ENCODE measurements at places on chromosomes 16 and 17.

DNA sequence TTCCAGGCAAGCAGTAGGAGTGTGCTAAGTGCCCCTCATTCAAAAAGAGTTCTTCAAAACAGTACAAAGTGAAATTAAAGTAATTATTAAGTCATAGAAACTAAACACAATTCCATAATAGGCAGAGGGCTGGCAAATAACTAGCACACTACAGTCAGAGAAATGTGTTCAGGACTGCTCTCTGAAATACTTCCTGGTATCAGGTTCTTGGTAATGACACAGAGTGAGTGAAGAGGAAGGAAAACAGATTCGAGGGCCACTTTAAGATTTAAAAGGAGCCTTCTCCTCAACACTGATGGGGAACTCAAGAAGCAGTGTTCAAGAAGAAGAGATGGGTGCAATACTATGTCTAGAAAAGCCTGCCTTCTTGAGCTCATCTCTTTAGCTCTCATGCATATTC, 139.2 kb downstream of the TOX3 start:
- no peak for DNase-seq

DNA sequence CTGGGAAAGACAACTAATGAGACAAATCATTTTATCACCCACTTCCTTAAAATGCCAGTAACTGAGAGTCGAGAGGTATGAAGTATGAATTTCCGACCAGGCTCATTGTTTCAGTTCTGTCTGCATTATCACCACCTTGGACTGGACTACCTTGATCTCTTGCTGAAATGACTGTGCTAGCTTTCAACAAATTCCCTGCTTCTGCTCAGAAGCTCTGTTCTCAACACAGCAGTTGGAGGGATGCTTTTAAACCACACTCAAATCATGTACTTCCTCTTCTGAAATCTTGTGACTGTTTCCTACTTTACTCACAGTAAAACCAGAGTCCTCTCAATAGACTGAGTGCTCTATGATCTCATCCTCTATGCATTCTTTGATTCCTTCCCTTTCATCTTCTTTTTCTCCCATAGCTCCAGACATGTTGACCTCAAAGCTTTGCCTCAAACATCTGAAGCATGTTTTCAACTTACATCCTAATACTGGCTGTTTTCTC, 195.8 kb downstream of the KCNJ2 start:
- no peak for DNase-seq

- DNase-seq, result no peak
Measured at GRCh38 chr17:17628388-17629008, 37.0 kb upstream of the PEMT start.

DNA sequence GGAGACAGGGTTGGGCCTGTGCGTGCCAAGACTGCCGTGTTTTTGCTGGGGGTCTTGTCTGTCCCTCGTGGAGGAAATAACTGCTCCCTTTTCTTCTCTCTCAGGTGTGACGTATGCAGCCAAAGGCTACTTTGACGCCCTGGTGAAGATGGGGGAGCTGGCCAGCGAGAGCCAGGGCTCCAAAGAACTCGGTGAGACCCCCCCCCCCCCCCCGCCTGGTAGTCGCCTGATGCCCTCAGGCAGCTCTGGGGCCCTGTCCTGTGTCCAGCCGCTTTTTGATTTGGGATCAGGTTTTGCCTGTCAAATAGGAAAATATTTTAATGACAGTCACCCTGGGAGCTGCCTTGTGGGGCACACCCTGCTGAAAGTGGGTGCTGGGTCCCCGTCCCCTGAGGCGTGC, 22.8 kb downstream of the BAIAP2 start:
- DNase-seq, result no peak

DNA sequence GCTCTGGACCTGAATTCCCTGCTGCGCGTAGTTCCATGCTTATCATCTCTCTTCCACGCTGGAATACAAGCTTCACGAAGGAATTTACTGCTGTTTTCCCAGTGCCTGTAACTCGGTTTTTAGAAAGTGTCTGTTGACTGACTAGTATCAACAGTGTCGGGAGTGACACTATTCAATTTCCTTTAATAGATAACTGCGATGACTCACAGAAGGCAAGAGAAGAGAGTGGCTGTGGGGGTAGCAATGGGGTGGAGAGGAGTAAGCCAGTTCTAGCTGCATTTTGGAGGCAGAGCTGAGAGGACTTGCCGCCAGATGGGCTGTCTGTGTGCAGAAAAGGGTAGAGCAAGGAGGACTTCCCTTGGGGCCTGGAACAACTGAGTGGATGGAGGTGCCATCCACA, 25.2 kb downstream of the B4GALNT2 start:
- DNase-seq, result no peak

DNA sequence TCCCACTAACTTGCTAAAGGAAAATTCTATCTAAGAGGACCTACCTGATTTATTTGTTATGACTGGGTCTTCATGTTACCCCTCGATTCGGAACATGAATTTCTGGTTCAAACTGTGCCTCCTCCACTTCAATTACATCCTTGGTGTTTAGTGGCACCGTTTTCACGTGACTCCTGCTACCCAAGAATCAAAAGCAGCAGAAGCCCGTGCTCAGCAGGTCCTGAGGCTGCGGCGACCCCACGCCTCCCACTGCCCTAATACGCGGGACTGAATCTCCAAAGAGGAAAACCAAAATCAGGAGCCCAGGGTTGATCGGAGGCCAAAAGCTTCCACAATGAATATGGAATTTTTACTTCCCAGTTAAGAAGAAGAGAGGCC, 94.0 kb upstream of the METRNL start:
- DNase-seq, result no peak

- DNase-seq, result peak; percentile 40
Measured at GRCh38 chr17:31216031-31216751, 80.8 kb downstream of the OMG start.

DNA sequence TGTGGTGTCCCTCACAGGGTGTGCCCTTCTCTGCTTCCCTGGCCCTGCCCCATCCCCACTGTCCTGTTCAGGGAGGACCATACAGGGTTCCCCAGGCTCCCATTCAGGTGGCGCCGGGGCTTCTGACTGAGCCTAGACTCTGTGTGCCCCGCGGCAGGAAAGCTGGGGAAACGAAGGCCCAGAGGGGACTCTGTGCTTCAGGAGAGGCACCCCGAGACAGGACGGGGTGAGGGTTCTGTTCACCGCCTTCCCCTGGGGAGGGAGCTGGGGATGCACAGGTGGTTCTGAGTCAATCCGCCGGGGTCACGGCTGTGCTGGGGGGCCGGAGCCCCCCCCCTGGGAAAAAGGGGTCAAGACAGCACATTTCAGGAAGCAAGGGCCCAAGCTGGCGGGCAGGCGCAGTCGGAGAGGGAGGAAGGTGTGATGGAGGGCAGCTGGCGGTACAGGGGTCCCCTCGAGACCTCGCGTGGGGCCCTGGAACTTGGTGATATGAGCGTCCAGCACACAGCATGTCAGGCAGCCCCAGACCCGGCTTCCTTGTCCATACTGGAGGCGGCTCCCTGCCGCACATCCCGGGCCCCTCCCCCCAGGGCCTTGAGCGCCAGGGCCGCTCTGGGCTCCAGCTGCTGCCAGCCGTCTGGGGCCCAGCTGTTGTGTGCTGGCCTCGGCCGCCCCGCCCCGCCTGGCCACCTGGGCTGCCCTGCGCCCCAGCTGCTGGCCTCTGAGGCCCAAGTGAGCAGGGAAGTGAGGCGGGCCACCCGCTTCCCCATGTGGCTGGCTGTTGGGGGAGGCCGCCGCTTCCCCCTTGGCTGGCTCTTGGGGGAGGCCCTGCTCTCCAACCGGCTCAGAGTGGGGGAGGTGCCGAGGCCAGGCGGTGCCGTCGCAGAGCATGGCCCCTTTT, 5.6 kb upstream of the NOTUM start:
- no peak for DNase-seq

DNA sequence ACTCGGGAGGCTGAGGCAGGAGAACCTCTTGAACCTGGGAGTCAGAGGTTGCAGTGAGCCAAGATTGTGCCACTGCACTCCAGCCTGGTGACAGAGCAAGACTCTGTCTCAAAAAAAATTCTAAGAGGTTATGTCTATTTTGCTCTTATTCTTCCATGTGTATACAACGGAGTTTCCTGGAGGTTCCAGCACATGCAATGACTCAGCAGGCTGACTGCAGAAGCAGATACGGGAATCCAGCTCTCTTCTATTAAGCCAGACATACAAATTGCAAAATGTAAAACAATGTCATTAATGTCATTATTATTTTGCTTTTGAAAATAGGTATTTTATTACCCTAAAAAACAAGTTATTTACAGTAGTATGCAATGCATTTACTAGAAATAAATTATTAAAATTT, 18.4 kb downstream of the MIEF2 start:
- no peak for DNase-seq

DNA sequence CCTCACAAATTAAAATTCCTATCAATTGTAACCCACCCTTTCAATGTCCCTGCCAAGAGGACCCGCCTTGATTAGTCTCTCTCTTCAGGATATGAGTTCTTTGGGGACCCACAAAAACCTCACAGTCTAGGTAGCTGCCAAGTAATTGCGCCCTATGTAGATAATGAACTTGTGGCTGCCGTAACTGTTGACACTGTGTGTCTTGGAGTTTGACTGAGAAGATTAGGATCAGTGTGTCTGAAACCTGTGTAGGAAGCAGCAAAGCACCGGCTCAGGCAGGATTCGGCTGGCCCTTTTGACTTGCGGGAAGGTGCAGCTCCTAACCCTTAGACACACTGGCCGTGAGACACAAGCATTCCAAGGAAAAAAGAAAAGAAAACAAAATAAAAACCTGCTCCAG, 17.8 kb upstream of the SLC6A4 start:
- DNase-seq, result no peak

- DNase-seq, result peak; percentile 48
Measured at GRCh38 chr17:49434821-49435670, 20.4 kb upstream of the PHB1 start.

- DNase-seq, result no peak
Measured at GRCh38 chr16:10599626-10600025, 19.2 kb upstream of the EMP2 start.

GRCh38 chr16:74449470-74449869, 28.2 kb upstream of the CLEC18B start:
- DNase-seq, result no peak

- peak; percentile 38 for DNase-seq
Measured at GRCh38 chr16:69112285-69113129, 7.1 kb downstream of the HAS3 start.

DNA sequence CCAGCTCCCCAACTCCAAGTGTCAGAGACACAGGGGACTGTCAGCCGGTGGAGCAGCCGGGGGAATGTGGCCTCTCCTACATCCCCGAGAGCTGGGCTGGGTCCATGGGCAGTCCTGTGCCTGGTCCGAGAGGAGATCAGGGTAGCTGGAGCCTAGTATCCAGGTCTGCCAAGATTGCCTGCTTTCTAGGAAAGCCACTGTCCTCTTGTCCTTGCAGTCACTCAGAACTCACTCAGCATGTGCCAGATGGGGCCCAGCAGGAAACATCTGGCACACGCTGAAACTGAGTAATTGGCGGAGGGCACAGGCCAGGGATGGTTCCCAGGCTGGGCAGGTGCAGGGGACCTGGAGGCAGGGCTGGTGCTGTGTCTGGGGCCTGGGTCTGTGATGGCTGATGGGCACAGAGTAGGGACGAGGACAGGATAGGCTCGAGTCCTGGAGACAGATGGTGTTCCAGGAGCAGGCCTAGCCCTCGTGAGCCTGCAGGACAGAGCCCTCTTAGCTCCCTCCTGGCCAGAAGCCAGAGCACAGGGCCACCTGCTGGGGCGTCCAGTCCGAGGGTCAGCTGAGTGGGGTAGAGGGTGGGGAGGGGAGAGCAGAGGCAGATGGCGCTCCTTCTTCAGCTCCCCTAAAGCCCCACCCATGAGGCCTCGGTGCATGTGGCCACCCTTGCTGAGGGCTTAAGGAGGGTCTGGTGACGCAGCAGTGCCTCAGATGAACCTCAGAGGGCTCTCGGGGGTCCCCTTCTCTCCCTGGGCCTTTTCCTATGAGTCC, 31.1 kb downstream of the ADCY7 start:
- no peak for DNase-seq

DNA sequence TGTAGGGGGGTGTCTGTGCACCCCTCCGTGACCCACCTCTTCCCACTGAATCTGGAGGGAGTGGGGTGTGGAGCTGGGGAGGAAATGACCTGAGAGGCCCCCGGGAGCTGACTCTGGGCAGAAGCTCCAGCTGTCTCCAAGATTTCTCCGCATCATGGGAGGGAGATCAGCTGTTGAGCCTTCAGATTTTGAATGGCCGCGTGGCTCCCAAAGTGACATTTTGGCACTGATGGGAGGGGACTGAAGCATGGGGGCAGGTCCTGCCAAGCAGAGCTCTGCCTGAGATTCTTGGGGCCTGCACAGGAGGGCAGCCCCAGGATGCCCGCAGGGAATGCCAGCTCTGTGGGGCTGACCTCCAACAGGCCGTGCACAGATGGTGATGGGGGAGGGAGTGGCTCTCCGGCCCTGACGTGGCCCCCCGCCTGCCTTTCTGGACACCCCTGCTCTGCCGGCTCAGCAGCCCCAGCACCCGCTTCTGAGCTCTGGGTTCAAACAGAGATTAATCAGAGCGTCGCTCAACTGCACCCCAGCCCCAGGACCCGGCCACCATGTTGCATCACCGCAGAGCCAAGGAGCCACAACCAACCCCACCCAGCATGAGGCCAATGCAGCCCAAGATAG, 25.3 kb upstream of the UBE2I start:
- DNase-seq, result no peak

- no peak for DNase-seq
Measured at GRCh38 chr16:64426131-64426666, 695.7 kb downstream of the CDH11 start.

GRCh38 chr17:1591474-1592090, 29.0 kb upstream of the PITPNA start:
- no peak for DNase-seq

DNA sequence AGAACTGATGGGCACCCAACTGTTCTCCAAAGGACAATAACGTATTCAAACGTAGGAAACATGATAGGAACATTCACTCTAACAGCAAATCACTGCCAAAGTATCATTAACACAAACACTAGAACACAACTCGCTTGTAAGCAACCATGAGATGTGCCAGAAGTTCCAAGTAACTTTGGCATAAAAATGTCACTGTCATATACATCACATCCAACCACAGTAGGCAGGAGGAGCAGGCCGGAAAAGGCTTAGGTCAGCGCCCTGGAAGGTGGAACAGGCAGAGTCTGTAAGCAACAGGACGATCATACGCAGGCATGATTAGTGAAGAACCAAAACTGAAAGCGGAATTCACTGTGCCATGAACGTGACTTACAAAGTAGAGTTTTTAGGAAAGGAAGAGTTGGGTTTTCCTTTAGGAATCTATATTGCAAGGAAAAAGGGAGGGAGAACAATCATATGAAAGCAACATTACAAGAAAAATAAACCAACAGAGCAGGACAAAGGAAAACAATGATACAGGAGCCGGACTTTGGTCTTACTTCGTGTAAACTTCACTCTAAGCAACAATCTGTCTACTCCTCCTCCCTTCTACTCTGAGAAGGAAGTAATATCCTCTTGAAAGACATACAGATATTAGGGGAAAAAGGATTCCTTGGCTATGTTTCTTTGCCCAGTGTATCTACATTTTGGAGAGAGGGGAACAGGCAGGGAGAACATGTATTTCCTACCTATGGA, 52.3 kb downstream of the YWHAE start:
- no peak for DNase-seq

All from NCI-H460 (cell line).